Hematopoietic multipotent progenitor cell treated with erythropoietin and hydrocortisone succinate and interleukin-3 and kit ligand, for 15 days (in vitro differentiated cells): ENCODE measurements at places on chromosomes 5 and 9.

GRCh38 chr9:132582276-132582785, at the start of gene BARHL1:
Gene BARHL1 (plus strand): TSS chr9:132582606. CDS start chr9:132582798, 192 bp downstream.
- DNase-seq: no peak

- no peak for DNase-seq
Measured at GRCh38 chr9:114061292-114061691, 16.8 kb downstream of the AMBP start.

DNA sequence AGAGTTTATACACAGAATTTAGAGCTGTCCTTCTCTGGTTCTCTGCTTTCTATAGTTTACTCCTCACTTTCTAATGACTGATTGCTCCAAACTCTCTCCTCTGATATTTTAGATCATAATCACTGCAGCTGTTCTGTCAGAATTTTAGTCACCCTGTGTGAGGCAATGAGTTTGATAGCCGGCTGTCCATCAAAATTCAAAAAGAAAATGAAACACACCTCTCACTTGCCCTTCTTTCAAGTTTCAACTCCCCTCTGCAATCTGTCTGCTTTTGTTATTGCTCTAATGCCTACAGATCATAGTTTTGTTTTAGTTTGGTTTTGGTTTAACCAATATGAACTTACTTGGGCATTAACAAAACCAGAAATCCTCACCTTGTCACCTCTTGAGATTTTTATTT, 23.3 kb upstream of the ABLIM3 start:
- DNase-seq: no peak

- no peak for DNase-seq
Measured at GRCh38 chr5:154095904-154096303, 57.1 kb downstream of the MFAP3 start.

DNA sequence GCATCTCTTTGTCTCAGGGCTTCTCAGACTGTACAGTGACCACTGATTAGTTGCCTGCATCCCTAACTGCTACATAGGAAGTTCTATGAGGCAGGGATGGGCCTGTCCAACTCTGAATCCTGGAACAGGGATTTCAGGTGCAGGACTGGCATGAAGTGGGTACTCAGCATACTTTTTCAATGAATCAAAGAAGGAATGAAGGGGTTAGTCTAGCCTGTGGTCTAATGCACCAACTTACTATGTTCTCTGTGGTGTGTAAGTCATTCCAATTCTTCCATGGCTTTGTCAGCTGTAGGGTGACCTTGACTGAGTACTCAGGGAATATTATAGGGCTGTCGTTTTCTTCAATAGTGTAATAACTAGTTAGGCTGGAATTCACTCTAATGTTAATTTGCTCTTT, 8.3 kb downstream of the COL15A1 start:
- DNase-seq: no peak

GRCh38 chr9:98732801-98733200, 24.1 kb upstream of the GABBR2 start:
- no peak for DNase-seq

DNA sequence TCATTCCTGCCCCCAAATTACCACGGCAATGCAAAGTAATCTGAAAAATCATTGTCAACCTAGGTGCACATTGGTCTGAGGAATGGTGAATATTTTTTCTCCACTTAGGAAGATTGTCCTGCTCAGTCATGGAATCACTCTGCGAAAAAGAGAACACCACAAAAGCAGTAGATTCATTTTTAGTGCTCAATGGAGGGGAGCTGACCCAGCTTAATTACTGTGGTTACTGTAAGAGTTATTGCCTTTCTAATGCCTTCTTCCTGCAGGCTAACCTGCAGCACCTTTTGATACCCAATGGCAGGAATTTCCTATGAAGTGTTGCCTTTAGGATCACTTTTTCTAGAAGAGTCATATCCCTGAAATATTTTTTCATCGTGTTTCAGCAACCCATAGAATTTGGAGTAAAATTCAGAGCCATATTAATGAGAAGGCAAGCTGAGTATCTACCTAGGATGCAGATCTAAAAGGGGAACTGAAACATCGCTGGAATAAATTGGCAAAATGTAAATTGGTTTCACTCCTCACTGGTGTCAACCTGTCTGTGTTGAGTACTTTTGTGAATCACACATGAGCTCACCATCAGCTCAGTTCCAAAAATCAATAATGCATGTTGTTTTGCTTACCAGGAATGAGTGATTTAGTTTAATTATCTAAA, 464.5 kb downstream of the CSNK1G3 start:
- DNase-seq: no peak

- no peak for DNase-seq
Measured at GRCh38 chr5:65588694-65589093, 25.6 kb downstream of the PPWD1 start.
